ENCODE measurements at places on chromosomes 6 and 20.
A peak's percentile ranks its signal among the peaks of the same experiment; 100 is the strongest.

- DNase-seq, result no peak
Measured at GRCh38 chr6:24864343-24864742, 65.6 kb upstream of the ARMH2 start.

- peak; percentile 27 for DNase-seq
Measured at GRCh38 chr20:43458422-43458924, 777 bp downstream of the SRSF6 start.

DNA sequence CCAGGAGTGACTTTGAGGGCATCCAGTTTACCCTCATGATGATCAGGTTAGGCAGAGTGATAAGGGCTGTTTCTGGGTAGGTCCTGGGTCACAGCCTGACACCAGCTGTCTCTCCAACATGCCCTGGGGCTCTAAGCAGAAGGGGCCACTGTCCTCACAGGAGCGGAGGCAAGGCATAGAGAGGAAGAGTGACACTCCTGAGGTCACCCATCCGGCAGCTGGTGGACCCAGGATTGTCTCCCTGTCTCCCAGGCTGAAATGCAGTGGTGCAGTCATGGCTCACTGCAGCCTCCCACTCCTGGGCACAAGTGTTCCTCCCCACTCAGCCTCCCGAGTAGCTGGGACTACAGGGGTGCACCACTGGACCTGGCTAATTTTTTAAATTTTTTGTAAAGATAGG lies 12.0 kb downstream of the DLGAP4 start:
- no peak for DNase-seq

- no peak for DNase-seq
Measured at GRCh38 chr6:122754191-122754731, 25.3 kb upstream of the FABP7 start.

- peak; percentile 12 for DNase-seq
Measured at GRCh38 chr6:158684745-158685324, 35.0 kb downstream of the SYTL3 start.

- peak; percentile 87 for DNase-seq
Measured at GRCh38 chr20:11394145-11394833, 523.4 kb upstream of the BTBD3 start.

DNA sequence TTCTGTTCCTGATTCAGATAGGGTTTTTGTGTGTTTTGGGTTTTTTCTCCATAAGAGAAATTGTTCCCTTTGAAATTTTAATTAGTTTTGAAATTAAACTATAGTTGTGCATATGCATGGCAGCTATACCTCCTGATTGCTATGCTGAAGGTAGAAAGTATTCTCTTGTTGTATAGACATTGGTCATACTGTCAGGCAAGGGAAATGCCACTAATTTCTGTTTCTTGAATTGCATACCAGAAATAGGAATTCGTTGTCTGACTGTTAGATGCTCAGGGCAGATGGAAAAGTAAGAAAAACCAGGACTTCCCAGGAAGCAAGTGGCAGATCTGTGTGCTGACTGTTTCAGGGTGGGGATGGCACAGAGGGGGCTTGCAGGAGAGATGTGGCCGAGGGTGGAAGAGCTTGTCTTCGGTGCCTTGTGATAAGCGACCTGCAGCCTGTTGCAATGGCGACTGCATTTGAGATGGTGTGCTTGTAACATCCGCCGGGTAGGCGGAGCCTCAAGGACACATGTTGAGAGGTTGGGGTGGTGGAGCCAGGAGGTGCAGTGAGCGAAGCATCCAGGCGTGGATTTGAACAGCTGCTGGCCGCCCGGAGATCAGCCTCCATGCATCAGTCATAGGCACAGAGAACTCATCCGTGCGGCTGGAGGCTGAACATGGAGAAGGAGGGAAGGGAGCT lies 42.8 kb downstream of the RREB1 start:
- DNase-seq, result no peak

- DNase-seq, result no peak
Measured at GRCh38 chr6:29762051-29762450, 38.8 kb downstream of the HLA-F start.

DNA sequence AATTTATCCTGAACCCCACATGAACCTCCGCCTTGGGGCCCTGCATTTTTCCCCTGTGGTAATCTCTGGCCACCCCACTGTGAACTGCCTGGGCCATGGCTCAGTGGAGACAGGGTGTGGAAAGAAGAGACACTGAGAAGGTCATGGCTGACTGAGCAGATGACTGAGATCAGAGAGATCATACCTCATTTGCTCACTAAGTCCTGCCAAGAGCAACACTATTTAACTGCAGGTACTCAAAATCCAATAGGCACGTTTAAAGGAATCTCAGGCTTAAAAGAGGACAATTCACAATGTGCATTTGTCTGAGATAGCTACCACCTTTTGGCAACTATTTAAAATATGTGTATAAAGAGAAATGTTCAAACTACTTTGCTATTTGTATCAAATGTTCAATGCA lies 305.0 kb downstream of the GMDS start:
- no peak for DNase-seq

DNA sequence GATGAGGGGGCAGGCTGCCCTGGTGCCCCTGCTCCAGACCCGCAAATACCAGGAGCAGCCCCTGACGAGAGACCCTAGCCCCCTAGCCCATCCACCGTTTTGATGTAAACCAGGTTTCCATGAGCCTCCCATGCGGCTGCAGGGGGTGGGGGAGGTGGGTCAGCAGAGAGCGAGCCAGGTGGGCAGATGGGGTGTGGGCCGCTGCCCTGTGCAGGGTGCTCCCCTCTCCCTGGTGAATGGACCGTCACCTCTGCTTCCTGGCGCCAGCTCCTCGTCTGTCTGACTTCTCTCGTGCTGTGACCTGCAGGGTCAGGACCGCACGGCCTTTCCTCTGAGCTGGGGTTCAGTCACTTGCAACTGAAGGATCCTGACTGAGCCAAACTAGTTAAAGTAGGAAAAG lies 15.7 kb upstream of the BHLHE23 start:
- no peak for DNase-seq

GRCh38 chr20:64051561-64052325 lies 2.3 kb upstream of the SOX18 start:
- no peak for DNase-seq

GRCh38 chr6:137122612-137123011 lies 50.8 kb downstream of the IL22RA2 start:
- no peak for DNase-seq

DNA sequence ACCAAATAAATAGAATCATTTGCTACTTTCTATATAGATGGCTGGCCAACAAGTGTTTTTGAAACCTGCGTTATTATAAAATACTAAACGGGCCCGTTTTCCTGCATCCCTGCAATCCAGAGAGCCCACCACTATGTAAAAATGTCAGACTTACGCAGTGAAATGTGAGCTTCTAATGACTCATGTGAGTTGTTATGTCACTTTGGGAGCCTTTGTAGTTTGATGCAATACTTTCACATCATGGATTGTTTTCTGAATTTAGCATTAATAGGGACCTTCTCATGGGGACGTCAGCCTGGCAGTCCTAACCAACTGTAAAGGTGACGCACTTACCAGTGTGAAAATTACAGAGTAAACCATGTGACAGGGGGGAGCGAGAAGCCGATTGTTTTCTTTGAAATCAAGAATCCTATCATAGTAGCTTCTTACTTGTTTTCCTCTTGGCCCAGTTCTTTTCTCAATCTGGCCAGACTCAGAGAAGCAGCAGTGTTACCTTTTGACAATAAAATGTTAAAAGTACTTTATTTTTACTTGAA lies 75.3 kb downstream of the SSR1 start:
- no peak for DNase-seq

DNA sequence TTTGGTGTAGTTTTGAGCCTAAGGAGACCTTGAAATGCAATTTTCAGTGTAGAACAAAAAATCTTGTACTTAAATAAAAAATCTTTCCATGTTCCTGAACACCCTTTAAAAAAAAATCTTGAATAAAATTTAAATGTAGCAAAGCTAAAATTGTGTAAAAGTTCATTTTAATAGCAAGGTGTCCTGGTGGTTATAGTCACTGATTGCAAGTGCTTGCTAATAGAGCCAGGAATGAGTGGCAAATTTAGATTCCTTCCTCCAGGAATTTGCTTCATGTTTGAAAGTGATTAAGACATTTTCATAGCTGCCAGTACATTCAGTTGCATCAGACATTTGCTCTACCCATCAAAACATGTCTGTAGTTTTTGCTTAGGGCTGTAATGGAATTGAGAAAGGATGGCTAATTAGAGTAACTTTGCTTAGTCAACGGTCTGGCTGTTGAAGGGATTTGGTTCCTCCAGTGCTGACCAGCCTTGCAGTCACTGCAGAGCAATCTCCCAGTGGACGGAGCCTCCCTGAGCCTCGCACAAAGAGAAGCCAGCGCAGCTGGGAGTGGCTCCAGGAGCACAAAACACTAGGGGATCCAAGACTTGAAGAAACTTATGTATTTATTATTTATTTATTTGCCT lies 36.5 kb downstream of the AKAP12 start:
- DNase-seq, result peak; percentile 90

GRCh38 chr6:167300902-167301777 lies 10.0 kb downstream of the UNC93A start:
- no peak for DNase-seq

GRCh38 chr6:113405326-113406047 lies 451.7 kb upstream of the MARCKS start:
- no peak for DNase-seq

GRCh38 chr6:455835-456234 lies 64.3 kb downstream of the IRF4 start:
- no peak for DNase-seq

- DNase-seq, result peak; percentile 30
Measured at GRCh38 chr20:61896058-61896961, 169.4 kb downstream of the TAF4 start.

DNA sequence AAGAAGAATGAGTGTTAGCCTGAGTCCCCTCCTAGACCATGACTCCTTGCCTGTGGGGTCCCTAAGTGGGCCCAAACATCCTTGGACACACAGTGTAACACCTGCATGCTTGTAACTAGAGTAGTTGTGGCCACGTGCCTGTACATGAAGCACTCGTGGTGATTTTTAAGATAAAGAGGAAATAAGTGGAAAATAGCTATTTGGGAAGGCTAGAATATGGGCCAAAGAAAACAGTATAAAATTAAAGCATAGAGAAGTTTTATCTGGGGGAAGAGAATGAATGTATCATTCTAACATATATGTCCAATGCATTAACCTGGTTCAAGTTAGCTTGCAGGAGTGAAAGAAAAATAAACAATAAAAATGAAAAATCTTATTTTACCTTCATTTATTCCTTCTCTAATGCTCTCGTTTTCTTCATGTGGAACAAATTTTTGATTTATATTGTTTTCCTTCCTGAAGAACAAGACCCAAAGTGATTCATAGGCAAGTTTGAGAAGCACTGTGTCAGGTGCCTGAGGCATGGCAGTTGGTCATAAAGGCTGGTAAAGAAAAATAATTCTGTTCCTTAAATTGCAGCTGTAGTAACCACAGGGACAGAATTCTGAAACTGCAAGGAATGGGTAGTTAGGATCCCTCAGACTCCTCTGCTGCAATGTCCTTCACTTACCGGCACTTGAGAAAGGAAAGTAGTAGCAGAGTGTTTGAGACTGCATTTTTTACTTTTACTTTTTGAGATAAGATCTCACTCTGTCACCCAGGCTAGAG lies 8.5 kb upstream of the CST3 start:
- no peak for DNase-seq

- DNase-seq, result no peak
Measured at GRCh38 chr20:3378138-3378537, 29.3 kb downstream of the DNAAF9 start.

DNA sequence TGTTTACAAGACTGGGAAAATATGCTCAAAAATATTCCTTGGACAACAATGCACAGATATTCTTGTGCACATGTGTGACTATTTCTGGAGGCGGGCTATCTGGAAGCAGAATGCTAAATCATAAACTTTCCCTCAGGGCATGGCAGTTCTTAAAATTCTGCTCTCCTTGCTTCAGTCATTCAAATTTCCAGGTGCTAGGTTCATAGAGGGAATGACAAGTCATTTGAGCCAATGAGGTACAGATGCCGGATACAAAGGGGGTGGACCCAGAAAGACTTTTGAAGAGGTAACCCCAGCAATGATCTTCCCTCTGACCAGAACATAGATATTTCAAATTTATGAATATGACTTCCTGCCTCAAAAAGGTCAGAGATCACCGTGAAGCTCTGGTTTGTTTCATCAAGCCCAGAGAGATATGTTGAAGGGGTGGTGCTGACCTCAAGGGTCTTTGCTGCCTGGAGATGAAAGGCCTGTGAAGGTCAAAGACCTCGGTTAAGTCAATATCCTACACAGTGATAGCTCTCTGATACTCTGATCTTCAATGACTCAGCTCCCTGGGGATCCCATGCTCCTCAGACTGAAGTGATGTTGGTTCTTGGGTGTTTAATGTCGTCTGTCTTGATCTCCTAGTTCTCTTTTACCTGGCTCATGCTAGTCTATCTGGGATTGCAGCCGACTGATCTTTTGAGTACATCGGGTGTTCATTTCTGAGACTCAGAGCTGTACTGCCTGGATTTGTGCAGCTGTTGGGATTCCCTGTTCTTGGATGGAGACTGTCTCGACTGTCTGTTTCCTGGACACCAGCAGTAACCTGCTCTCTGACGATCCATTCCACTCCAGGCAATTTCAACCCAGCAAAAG lies 47.5 kb upstream of the TSHZ2 start:
- no peak for DNase-seq

- no peak for DNase-seq
Measured at GRCh38 chr6:130138116-130138908, 84.4 kb downstream of the SAMD3 start.

GRCh38 chr6:106761160-106761559 lies 131.8 kb downstream of the QRSL1 start:
- no peak for DNase-seq

GRCh38 chr6:73604020-73604419 lies 49.8 kb downstream of the SLC17A5 start:
- no peak for DNase-seq

DNA sequence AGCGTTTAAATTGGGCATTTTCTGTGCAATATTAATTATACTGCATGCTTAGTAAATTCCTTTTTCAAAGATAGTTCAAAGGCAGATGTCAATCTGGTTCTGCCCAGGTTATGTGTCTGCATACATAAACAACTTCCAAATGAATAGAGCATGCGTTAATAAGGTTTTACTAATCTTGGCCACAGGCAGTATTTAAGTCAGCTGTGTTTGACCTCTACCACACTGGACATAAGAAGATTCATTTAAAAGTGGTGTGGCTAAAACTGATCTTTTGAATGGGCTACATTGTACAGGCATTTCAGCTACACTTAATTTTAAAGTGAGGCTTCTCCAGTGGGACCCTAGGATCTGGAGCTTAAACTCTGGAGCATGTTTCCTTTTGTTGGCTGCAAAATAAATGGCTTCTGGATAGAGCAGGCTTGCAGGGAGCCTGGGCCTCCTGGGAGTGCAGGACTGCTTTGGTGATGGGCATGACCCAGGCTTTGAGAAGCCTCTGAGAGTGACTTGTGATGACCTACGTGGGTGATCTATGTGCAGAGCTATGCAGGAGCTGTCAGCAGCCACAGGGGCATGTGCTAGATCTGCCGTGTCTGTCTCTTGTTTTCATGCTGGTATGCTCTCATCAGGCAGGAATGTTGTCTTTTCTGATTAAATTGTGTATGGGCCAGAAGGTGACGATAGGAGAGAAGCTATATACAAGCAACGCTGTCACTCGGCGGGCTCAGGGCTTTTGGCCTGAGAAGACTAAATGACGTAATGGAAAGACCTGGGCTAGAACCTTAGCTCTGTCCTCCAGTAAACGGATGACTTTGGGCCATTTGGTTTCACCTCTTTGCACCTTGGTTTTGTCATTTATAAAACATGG lies 331.2 kb downstream of the QKI start:
- peak; percentile 20 for DNase-seq

Data from fibroblast of the aortic adventitia (primary cell).